ENCODE measurements at places on chromosomes 1 and 21.

- DNase-seq: no peak
Measured at GRCh38 chr1:26288311-26288941, 8.5 kb downstream of the SH3BGRL3 start.

DNA sequence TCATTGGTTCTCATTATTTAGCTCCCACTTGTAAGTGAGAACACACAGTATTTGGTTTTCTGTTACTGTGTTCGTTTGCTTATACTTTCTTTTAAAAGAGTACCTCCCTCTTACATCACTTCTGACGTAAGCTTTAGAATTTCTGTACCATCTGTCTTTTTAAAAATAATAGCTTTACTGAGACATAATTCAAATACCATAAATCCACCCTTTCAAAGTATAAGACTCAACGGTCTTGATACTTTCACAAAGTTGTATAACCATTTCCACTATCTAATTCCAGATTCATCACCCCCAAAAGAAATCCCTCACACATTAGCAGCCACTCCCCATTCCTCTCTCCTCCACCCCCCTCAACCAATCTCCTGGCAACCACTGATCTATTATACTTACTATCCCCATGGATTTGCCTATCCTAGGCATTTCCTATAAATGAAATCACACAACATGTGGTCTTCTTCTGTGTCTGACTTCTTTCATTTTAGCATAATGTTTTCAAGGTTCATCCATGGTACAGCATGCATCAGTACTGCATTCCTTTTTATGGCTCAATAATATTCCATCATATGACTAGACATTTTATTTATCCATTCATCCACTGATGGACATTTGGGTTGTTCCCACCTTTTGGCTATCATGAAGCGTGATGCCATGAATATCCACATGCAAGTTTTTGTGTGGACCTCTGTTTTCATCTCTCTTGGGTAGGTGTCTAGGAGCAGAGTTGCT is 104.7 kb downstream of the HLCS start:
- no peak for DNase-seq

GRCh38 chr1:153422450-153423068 is 6.2 kb downstream of the S100A7A start:
- peak; percentile 50 for DNase-seq

- DNase-seq: no peak
Measured at GRCh38 chr1:59755069-59755685, 59.6 kb upstream of the HOOK1 start.

- no peak for DNase-seq
Measured at GRCh38 chr1:4977701-4978100, 323.3 kb downstream of the AJAP1 start.

All from HT1080 (cell line).